HFFc6 (cell line): ENCODE measurements at places on chromosomes 5 and 9.

- DNase-seq: peak; percentile 96
Measured at GRCh38 chr5:179275941-179276837, 69.1 kb downstream of the ADAMTS2 start.

DNA sequence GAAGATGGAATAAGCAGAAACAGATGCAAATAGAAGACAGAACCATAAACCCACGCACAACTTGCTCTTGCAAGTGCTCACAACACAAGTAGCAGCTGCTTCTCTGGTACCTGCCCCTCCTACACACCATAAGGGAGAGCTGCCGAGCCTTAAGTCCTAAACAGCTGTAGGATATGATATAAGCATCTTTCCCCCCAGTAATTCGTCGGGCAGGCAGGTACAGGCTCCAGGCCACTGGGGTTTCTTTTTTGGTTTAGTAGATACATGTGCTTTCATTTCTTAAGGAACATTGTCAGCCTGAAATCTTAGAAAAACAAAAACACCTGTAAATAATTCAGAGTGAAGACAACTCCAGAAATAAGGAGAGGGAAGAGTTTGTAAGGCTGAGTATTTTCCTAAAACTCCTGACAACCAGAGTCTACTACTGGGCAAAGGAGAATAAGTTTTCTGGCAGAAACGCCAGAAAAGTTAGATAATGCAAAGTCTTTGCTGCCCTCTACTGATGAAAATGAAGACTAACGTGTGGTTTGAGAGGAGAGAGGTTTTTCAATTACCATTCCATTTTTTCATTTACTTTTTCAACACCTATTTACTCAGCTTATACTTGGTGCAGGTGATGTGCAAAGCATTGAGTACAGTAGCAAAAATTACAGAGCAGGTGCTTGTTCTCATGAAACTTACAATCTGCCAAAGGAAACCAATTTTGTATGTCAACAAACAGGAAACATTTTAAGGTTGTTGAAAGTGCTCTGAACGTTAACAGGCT, 20.1 kb upstream of the TCERG1 start:
- DNase-seq: peak; percentile 58

DNA sequence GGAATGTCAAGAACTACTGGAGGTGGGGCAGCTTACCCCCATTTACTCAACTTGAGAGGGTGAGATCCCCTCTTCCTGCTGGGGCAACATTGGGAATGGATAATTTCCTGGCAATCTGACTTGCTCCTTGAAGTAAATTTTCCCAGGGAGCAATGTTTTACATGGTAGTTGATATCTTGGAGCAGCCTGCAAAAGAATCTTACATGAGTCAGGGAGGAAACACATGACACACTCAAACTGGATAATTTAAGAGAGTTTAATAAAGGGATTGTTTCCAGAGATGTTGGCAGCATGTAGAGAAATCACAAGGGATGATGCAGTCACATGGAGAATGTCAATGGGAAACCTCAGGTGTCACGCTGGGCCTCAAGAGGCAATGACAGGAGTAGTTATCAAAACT, 212.5 kb downstream of the GAS1 start:
- DNase-seq: peak; percentile 60

DNA sequence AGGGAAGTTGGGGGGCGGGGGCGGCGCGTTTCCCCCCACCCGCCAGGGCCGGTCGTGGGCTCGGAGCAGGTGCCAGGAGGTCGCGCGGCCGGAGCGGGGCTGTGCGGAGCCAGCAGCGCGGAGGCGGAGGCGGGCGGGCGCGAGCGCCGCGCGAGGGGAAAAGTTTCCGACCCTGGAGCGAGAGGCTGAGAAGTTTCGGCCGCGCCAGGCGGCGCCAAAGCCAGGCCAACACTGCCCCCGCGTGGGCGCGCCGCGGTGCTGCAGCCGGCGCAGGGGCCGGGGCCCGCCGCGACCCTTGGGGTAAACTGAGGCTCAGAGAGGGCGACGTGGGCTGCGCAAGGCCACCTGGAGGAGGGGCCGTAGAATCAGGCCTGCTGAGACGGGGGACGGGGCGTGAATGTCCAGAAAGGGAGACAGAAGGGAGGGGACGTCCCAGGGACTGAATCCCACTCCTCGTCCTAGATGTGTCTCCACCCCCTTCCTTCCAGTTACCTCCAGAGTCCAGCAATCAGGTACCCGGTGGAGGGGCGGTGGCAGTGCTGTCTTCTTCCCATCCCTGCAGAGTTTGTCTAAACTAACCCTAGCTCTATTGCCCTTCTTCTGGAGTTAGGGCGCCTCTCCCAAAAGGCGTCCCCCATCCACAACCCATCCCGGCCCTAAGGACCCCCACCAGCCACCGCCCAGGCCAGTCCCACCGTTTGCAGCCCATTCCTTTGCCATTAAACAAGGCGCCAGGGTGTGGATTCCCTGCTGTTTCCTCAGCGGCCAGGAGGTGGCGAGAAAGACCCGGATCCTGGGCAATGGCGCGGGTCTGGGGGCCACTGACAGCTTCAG, 10.2 kb downstream of the C9orf50 start:
- peak; percentile 49 for DNase-seq

- peak; percentile 98 for DNase-seq
Measured at GRCh38 chr5:109743770-109744212, 54.1 kb downstream of the MAN2A1 start.

DNA sequence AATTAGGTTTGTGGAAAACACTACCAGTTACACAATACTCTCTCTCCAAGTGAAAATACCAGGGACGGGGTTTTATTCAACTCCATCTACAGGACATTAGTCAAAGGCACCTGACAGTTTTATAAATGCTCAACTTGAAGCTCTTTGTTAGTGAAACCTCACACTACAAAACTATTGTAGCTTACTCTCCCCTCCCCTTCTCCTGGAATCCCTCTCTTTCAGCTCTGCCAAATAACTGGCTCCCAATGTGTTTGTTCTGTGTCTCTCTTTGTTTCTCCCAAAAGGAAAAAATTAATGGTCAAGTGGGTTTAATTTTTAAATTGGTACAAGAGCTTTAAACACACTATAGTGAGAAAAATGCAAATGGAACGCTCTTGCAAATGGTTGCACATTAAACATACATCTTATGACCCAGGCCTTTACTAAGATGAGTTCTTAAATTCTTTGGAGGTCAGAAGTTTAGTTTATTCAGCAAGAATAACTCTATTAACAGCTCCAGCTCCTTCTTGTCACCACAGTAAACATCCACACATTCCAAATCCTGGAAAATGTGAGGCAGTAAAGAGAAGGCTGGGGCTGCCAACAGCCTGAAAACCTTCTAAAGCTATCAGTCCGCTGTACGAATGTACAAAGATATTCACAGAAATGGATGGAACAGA, 48.4 kb downstream of the ZNF608 start:
- no peak for DNase-seq

DNA sequence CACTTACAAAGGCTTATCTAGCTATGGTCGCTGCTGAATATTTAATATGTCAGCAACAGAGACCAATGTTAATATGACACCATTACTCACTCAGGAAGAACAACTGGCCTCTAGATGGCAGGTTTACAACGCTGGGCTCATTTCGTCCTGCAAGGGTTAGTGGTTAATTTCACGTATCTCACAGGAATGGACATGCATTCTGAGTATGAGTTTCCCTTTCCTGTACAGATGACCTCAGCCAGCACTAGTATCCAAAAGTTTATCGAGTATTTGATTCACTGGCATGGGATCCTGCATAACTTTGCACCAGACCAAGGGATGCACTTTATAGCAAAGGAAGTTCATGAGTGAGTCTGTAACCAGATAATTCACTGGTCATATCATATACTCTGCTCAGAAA, 8.7 kb upstream of the TRPC7 start:
- peak; percentile 69 for DNase-seq

DNA sequence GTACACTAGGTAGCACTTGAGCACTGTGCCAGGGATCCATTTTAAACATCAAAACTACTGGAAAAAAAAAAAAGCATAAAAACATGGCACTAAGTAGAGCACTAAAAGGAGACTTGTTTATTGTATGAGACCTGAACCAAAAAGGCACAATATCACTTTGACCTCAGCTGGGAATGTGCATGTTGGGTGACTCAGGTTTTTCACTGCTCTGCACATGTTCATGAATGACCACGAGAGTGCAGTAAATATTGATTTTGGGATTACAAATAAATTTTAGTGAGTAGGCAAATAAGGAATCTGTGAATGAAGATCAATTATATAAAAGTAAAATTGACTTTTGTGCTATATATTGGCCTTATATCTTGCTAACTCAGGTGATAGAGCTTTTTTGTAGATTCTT, 11.8 kb downstream of the RMI1 start:
- DNase-seq: peak; percentile 13

- DNase-seq: peak; percentile 64
Measured at GRCh38 chr5:77305956-77306355, 95.5 kb downstream of the PDE8B start.

DNA sequence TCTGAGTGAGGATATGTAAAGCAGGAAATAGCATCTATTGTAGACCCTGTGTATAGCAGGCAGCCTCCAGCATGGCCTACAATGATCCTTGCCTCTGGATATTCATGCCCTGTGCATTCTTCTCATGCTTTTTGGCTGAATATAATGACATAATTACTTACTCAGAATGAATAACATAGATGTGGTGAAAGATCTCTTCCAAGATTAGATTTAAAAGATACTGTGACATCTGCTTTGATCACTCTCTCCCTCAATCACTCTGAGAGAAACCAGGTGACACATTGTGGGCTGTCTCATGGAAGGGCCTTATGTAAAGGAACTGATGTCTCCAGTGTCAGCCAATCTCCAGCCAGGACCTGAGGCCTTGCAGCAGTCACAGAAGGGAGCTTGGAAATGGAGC, 376.7 kb downstream of the DNAH5 start:
- peak; percentile 75 for DNase-seq

GRCh38 chr5:38660194-38660668, 103.8 kb upstream of the LIFR start:
- DNase-seq: no peak

GRCh38 chr9:35687972-35688557, 1.7 kb downstream of the TPM2 start:
- DNase-seq: no peak

GRCh38 chr5:91156242-91156641, 226.9 kb downstream of the ARRDC3 start:
- DNase-seq: no peak

DNA sequence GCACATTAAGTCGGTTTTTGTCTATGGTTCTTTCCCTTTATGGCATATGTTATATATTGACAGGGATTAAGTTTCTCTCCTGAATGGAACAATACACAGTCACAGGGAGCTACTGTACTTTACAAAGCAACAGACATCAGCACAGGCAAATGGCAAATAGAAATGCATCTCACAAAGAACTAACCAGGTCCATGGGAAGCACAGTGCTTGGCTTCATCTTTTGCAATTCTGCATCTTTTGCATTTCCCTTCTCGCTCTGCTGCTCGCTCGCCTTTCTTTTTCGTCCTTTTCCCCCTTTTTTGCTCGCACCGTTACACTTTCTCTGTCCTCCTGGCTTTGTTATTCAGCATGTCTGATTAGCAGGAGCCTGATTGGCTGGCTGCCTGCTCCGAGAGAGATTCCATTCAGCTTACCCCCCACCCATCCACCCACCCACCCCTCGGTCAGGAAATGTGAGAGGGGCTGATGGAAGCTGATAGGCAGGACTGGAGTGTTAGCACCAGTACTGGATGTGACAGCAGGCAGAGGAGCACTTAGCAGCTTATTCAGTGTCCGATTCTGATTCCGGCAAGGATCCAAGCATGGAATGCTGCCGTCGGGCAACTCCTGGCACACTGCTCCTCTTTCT, at the start of gene ADAMTSL1:
Gene ADAMTSL1, plus strand, starts transcription at position 502 of the 628 bp plus-strand sequence. Its CDS starts 80 bp downstream, at position 582.
- peak; percentile 37 for DNase-seq

DNA sequence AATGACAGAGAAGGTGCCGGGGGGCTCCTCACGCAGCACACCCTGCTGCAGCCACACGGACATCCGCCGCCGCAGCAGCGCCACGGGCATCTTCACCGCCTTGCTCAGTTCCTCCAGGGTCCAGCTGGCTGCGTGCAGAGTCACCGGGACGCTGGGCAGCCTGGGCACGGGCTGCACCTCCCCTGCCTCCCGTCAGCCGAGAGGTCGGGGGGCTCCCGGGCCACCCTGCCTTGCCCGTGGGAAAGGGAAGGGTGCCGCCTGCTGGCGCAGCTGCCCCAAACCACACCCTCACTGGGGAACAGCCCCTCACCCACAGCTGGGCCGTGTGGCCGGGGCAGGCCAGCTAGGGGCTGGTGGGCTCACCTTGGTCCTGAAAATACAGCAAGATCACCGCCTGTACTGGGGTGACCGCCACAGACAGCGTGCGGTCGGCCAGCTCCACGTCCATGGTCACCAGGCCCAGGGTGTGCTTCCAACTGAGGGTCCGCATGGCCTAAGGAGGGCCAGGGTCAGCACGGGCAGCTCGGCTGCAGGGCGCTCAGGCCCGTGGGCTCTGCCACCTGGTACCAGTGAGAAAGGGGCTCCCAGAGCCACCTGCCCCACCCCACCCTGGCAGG, 3.6 kb upstream of the TMEM210 start:
- DNase-seq: no peak

DNA sequence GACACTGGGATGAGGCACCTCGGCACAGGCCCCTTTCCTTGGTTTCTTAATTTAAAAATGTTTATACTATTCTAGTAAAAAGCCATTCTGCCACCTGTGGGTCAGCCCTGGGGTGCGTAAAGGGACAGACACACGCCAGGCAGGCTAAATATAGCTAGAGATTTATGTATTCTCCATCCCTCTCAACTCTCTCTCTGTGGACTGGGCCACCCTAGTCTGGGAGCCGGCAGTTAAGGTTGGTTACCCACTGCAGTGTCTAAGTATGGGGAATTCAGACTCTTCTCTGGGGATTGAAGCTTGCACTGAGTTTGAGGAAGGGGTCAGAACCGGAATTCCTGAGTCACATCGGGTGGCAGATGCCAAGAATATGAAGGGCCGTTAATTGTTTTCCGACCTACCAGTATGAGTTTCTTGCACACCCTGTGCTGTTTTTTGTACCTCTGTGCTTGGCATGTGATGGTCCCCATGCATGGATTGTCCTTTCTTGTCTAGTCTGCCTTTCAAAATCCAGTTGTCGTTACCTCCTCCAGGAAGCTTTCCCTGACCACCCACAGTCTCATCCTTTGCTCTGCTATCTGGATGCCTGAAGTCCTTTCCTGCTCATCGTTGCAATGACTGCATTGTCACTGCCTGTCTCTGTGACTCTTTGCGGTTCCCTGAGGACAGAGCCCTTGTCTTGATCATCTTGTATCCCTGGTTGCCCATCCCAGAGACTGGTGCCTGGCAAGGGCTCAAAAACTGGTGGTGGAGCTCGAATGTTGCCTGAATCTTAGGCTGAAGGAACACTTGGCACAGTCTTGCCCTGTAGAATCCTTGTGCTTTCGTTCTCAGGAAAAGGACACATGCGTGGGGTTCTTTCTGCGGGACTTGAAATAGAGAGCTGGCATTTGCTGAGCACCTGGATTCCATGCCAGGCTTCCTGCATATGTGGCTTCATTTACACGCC, 2.1 kb downstream of the NEURL1B start:
- DNase-seq: no peak

- no peak for DNase-seq
Measured at GRCh38 chr9:90834828-90835595, 33.4 kb downstream of the SYK start.

- no peak for DNase-seq
Measured at GRCh38 chr5:36654564-36654963, 48.2 kb downstream of the SLC1A3 start.

GRCh38 chr5:138950421-138951031, 75.4 kb upstream of the LRRTM2 start:
- no peak for DNase-seq
